ENCODE measurements at places on chromosomes 2 and 18. TPM values are rescaled to one million over a fixed set of nuclear protein-coding genes. Genes with fewer than 3 reads are reported as not detected.

DNA sequence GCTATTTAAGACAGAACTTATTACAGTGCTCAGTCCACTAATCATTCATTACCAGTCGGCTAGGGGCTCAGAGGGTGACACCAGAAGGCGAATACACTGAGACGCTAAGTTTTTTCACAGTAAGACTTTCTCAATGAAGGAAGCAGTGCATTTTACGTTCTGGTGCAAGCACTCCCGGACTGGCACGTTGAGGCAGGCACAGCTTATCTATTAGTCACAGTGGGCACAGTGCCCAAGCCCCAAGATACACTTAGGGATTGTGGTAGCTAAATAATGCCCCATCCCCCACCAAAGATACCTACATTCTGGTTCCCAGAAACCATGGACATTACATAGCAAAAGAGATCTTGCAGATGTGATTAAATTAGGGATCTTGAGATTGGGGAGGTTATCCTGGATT, 32.6 kb upstream of the BCL11A start:
- H3K4me3 ChIP-seq, result no peak overlapping the region
- no peak overlapping the region for H3K27ac ChIP-seq
- no peaks in the 10 kb centered on the region for H3K4me1 ChIP-seq

DNA sequence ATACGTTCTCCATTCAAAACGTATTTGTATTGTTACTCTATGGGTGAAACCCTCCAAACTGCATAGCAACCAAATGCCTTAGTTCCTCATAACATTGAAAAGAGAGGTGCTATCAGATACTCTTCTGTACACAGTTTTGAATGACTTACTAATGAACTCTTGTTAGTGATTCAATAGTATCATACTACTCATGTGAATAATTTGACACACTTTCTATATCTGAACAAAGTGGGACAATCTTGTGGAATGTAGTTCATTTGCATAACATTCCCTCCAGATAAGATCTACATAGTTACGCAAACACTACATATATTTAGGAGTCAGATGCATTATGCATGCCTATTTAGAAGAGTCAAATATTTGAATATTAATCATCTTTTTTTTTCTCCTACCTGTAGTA, 232.0 kb upstream of the NRXN1 start:
- no peak overlapping the region for H3K4me3 ChIP-seq
- no peak for DNase-seq
- H3K27ac ChIP-seq, result no peak overlapping the region
- no peaks in the 10 kb centered on the region for H3K36me3 ChIP-seq
- H3K27me3 ChIP-seq, result no peaks in the 10 kb centered on the region

DNA sequence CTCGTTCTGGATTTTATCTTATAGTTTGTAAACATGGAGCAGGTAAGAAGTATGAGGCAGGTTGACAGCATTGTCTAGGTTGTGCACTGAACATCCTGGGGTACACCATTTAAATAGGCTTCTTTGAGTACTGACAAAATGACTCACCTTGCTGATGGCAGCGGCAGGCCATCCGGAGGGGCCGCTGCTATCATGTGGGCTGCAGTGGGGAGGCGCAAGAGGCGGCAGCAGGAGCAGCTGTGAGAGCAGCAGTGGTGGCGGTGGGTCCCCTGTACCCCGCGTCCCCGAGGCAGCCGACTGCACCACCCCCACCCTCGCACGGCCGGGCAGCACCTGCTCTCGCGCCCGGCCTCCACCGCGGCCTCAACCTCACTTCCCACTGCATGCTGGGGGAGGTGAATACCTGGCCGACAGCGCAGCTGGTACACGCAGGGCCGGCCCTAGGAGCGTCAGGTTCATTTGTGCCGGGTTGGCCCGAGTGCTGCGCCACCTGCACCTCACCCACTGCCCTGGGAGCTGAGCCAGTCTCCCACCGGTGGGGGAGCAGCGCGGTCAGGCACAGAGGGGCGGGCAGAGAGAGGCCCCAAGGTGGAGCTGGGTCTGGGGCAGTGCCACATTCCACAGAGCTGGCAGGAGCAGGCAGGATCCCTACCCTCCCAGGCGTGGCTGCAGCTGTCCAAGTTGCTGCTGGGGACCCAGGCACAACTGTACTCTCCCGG, 154.5 kb upstream of the RBMS1 start:
- no peak overlapping the region for H3K27ac ChIP-seq
- peaks cover 24% of the 10 kb centered on the region for H3K4me1 ChIP-seq
- H3K4me3 ChIP-seq, result no peak overlapping the region
- no peak for DNase-seq
- H3K27me3 ChIP-seq, result peaks cover 1% of the 10 kb centered on the region

DNA sequence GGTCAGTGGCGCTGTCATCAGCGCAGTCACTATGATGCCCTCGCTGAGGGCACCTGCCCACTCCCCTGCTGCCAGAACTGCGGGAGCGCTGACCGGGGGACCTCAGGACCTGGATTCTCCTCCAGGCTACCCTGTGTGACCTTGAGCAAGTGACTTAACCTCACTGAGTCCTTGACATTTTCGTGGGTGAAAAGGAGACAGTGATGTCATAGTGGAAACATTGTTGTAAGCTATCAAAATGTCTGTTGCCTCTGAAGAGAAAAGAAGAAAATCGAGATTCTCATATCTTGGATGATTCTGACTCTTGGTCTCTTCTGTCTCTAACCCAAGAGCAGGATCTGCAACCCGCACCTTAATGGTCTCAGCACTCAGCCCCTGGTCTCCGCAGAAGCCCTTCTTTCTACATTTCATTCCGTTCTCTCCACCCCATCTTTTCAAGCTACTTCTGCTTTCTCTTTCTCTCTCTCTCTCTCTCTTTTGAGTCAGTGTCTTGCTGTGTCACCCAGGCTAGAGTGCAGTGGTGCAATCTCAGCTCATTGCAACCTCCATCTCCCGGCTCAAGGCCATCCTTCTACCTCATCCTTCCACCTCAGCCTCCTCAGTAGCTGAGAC, 978 bp upstream of the TUBA4A start:
- H3K27me3 ChIP-seq, result peaks cover 3% of the 10 kb centered on the region
- H3K4me1 ChIP-seq, result peaks cover 42% of the 10 kb centered on the region
- H3K27ac ChIP-seq, result peak overlapping the region; percentile 91
- peaks cover 32% of the 10 kb centered on the region for H3K36me3 ChIP-seq
- peak overlapping the region; percentile 73 for H3K4me3 ChIP-seq

DNA sequence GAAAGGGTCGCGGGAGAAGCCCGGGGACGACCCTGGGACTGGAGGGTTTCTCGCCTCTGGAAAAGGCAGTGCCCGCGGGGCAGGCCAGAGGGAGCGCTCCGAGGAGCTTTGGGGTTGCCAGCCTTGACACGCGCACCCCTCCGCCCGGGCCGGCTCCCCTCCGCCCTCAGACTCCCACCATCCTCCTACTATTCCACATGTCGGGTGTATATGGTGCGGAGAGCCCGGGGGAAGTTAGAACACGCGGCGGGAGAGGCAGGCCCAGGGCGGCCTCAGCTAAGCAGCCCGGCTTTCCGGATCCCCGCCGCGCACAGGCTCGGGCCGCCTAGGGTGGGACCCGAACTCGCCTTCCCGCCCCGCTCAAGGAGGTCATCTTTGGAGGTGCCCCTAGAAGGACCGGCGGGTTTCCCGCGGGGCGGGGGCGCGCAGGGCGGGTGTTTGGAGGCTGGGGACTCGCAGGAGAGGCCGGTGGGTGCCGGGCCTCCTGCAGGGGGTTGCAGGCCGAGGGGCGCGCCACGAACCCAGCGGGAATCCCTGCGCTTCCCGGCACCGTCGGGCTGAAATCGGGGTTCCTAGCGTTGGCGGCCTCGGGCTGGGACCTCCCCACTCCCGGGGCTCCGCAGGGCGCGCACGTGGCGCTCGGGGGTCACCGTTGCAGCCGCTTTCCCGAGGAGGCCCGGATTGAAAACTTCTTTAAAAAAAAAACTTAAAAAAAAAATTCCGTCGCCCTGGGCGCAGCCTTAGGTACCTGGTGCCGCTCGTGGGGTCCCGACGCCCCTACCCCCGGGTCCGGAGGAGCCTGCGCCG, 3.7 kb downstream of the NFATC1 start:
- H3K27me3 ChIP-seq, result peaks cover 2% of the 10 kb centered on the region
- H3K27ac ChIP-seq, result peak overlapping the region; percentile 91
- peak overlapping the region; percentile 72 for H3K4me3 ChIP-seq
- H3K4me1 ChIP-seq, result peaks cover 55% of the 10 kb centered on the region
- H3K36me3 ChIP-seq, result peaks cover 10% of the 10 kb centered on the region
- peak; percentile 36 for DNase-seq

- peak; percentile 81 for DNase-seq
- H3K4me3 ChIP-seq, result peak overlapping the region; percentile 95
- peaks cover 3% of the 10 kb centered on the region for H3K27me3 ChIP-seq
- H3K27ac ChIP-seq, result peak overlapping the region; percentile 99
- peaks cover 39% of the 10 kb centered on the region for H3K4me1 ChIP-seq
These were observed 37.3 kb downstream of the PRKRA start for GRCh38 chr2:178413472-178414265.

GRCh38 chr2:38898256-38898655, 8.6 kb downstream of the ARHGEF33 start:
- peaks cover 9% of the 10 kb centered on the region for H3K27me3 ChIP-seq
- no peaks in the 10 kb centered on the region for H3K4me1 ChIP-seq
- no peak overlapping the region for H3K27ac ChIP-seq
- DNase-seq, result no peak
- H3K4me3 ChIP-seq, result no peak overlapping the region
- no peaks in the 10 kb centered on the region for H3K36me3 ChIP-seq

GRCh38 chr18:47409519-47409918, 158.1 kb upstream of the SKOR2 start:
- no peak overlapping the region for H3K27ac ChIP-seq
- no peak overlapping the region for H3K4me3 ChIP-seq
- no peaks in the 10 kb centered on the region for H3K27me3 ChIP-seq
- H3K4me1 ChIP-seq, result no peaks in the 10 kb centered on the region

Gene IL1RN
- 0.48 TPM for total RNA-seq

Gene SGPP2
- total RNA-seq, result 0.67 TPM

Gene TMEM163
- total RNA-seq, result not detected

Gene GREB1
- total RNA-seq, result 0.10 TPM

Gene MARCHF7
- total RNA-seq, result 96.3 TPM

Gene SPHKAP
- total RNA-seq, result not detected

All from activated CD4-positive, alpha-beta T cell treated with anti-CD3 and anti-CD28 coated beads, Interleukin-2, amount 10 ng/mL, durations not matched to agents 7 days and 5 days (primary cell).